ENCODE measurements at places on chromosomes 11 and 22. TPM values are rescaled to one million over a fixed set of nuclear protein-coding genes. Genes with fewer than 3 reads are reported as not detected.

DNA sequence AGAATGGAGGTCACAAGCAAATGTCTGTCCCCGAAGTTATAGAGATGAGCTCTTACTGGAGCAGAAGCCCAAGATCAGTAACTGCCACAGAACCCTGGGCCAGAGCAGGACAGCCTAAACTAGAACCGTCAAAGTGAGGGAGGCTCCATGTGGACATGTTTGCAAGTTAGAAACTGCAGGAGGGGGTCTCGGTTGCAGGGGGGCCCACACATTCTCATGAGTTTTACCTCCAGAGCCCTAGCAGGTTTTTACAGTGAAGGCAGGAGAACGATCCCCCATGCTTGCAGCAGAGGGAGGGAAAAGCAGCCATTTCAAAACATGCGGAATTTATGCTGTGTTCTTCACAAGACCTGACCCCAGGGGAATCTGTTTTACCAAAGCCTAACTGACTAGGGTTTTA lies 133.5 kb upstream of the B3GAT1 start:
- no peak for DNase-seq

The PATE4 gene
- total RNA-seq: not detected

DNA sequence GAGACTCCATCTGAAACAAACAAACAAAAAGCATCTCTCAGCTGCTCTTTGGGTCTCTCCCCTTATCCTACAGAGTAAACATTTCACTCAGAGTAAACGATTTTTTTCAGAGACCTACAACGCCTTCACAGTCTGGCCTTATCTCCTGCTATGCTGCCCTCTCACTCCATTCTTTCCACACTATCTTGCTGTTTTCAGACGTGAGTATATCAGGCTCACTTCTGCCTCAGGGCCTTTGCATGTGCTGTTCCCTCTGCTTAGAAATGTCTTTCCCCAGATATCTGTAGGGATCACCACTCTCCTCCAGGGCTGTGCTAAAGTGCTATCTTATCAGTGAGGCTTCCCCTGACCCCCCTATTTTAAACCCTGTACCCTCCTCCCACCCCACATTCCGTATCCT lies 6.5 kb downstream of the RIBC2 start:
- no peak for DNase-seq

GRCh38 chr11:46270684-46271083 lies 6.8 kb upstream of the CREB3L1 start:
- DNase-seq: peak; percentile 20

DNA sequence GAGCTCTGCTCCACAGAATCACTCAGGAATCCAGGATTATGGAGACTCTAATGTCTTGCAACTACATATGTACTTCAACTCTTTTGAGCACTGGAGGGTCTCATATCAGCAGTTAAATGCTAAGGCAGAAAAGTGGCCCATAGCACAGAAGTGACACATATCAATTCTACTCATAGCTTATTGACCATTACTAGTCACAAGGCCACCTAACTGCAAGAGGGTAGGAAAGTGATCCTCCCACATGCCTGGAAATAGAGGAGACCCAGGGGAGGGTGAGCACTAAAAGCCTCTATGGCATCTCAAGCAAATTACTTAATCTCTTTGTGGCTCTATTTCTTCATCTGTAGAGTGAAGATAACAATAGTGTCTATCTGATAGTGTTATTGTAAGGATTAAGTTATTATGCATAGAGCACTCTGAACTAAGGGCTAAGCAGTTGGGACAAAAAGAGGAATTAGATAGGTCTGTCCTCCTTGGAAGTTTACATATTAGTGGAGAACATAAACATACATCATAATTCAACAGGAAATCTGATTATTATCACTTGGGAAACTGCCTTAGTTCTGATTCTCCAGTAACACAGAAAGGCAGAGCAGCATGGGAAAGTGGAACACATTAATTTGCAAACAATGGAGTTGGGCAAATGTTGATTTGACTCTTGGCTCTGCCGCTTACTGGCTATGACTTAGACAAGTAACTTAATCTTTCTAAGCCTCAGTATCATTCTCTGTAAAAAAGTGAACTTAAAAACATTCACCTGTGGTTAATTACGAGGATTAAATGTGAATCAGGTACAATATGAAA lies 25.1 kb upstream of the USP47 start:
- no peak for DNase-seq

The MMP13 gene
- total RNA-seq: not detected

DNA sequence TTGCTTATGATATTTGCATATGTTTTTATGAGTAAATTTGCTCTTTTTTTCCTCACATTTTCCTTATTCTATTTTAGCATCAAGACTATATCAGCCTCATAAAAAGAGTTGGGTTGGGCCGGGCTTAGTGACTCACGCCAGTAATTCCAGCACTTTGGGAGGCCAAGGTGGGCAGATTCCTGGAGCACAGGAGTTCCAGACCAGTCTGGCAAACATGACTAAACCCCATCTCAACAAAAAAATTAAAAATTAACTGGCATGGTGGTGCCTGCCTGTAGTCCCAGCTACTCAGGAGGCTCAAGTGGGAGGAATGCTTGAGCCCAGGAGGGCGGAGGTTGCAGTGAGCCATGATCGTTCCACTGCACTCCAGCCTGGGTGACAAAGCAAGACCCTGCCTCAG lies 148.8 kb upstream of the ANO5 start:
- DNase-seq: no peak

The MSANTD2 gene
- total RNA-seq: 10.5 TPM

- DNase-seq: peak; percentile 59
Measured at GRCh38 chr22:40418366-40419201, 48.2 kb downstream of the SGSM3 start.

GRCh38 chr11:117420143-117420485 lies 92.5 kb downstream of the CEP164 start:
- no peak for DNase-seq

DNA sequence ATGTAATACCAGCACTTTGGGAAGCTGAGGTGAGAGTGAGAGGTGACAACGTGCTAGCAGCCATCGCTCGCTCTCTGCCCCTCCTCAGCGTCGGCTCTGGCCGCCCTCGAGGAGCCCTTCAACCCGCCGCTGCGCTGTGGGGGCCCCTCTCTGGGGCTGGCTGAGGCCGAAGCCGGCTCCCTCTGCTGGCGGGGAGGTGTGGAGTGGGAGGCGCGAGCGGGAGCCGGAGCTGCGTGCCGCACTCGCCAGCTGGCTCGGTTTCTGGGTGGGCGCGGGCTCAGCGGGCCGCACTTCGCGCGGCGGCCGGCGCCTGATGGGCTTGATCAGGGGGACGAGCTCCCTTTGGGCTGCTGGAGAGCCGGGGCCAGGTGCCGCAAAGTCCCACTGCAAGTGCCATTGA lies 98.9 kb upstream of the UBASH3B start:
- no peak for DNase-seq

The GALNT18 gene
- total RNA-seq: 0.29 TPM

- DNase-seq: no peak
Measured at GRCh38 chr11:26011474-26011873, 320.5 kb upstream of the ANO3 start.

The FGF3 gene
- not detected for total RNA-seq

GRCh38 chr22:35637254-35637653 lies 11.0 kb upstream of the APOL6 start:
- DNase-seq: no peak

GRCh38 chr22:47474895-47475294 lies 712.4 kb downstream of the TBC1D22A start:
- no peak for DNase-seq

DNA sequence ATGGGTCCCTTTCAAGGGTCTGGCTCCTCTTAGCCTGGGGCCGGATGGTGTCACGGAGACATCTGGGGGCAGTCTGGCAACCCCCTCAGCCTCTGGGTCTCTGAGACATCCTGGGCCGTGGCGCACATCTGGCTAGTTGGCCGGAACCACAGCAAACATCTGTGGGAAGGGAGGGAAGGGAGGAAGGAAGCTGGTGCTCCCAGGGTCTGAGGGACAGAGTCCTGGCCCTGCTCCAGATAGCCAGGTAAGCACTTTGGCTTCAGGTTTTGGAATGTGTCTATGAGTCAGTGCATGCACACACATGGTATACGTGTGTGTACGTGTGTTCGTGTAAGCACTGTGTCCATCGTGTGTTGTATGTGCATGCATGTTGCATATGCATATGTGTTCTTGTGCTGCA lies 225.1 kb downstream of the MN1 start:
- no peak for DNase-seq

GRCh38 chr22:48138855-48139254 lies 1376.4 kb downstream of the TBC1D22A start:
- no peak for DNase-seq

DNA sequence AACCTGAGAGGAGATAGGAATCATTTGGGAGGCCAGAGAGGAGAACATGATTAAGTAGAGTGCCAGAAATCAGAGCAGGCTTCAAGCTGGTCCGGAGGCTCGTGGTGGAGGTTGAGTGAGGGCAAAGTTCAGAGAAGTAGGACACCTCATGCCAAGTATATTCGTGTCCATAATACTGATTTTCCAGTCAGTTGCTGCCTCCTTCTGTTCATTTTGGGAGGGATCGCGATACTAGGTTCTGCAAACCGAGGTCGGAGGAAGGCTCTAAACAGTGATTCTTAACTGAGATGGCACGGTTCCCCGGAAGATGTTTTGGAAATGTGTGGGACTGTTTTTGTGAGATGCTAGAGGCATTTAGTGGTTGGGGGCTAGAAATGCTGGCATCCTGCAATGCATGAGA lies 13.6 kb upstream of the CD3E start:
- no peak for DNase-seq

The OSBPL5 gene
- 58.3 TPM for total RNA-seq

DNA sequence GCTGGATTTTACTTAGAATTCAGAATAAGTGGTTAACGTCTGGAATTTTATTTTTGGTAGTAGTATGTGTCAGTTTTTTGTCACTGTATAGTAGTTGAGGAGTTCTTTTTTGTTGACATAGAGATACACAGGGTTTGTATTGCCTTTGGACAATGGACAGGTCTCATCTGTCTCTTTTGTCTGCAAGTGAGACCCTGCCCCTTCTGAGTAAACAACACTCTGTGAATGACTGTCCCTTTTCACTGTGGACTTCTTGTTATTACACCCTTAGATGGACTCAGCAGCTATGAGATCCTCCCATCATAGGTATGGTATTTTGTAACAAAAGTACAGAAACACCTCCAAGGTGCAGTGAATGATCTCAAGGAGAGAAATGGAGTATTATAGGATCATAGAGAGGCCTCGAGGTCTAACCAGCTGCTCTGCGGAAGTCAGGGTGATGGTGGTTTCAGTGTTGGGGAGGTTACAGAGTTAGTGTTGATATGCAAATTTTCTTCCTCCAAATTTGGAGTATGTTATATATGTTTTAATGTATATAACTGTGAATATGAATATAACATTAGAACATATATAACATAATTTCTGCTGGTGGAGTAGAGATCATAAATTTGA lies 7.8 kb downstream of the PPP6R3 start:
- DNase-seq: no peak

The SLC6A5 gene
- total RNA-seq: not detected

- no peak for DNase-seq
Measured at GRCh38 chr11:43119275-43119970, 192.4 kb upstream of the API5 start.

GRCh38 chr11:85718991-85719807 lies 33.2 kb upstream of the CCDC89 start:
- DNase-seq: no peak

GRCh38 chr11:5922749-5923426 lies 19.2 kb upstream of the OR56A3 start:
- no peak for DNase-seq

DNA sequence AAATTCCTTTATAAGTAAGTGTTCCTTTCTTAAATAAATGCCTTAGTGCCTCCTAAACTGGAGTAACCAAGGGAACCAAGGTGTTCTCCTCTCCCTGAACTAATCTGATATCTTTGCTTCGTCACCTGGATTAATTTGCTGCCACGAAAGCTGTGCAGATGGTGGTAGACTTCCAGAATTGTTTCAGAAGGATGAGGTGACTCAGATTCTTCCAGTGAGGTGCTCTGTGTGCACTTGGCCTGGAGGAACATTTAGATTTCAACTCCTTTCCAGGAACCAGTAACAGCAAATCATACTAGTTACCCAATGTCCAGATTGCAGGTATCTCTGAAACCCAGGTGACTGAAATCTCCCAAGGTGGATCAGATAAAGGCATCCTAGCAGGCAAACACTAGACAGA lies 181.9 kb downstream of the FAT3 start:
- DNase-seq: no peak

DNA sequence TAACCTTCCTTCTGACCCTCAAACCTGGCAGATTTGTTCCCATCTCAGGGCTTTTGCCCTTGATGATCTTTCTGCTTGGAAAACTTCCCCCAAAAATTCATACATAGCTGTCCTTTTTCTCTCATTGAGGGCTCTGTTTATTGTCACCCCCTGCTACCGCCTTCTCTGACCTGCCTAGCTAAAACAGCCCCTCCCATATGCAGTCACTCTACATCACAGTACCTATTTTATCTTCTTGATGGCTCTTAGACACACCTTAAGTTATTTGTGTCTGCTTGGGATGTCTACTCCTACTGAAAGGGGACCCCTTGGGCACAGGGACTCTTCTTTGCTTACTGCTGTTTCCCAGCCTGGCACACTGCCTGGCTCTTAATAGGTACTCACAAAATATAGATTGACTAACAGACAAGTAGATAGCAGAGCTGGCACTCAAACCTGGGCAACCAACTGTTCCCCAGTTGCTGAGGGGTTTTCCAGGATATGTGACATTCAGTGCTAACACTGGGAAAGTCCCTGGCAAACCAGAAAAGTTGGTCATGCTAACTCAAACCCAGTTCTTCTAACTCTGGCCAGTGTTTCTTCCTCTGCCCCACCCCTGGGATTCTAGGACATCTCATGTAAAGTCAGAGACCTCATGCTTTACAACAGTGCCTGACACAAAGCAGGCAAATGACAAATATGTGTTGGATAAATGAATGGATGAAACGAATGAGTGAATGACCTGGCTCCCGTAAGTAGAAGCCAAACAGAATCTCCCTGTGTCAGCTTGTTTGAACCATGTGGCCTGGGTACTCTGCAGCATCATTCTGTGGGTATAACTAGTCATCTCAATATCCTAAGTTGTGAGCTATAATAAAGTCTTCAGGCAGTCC lies 19.8 kb upstream of the FJX1 start:
- DNase-seq: no peak

GRCh38 chr11:35593143-35593542 lies 25.1 kb upstream of the FJX1 start:
- no peak for DNase-seq

DNA sequence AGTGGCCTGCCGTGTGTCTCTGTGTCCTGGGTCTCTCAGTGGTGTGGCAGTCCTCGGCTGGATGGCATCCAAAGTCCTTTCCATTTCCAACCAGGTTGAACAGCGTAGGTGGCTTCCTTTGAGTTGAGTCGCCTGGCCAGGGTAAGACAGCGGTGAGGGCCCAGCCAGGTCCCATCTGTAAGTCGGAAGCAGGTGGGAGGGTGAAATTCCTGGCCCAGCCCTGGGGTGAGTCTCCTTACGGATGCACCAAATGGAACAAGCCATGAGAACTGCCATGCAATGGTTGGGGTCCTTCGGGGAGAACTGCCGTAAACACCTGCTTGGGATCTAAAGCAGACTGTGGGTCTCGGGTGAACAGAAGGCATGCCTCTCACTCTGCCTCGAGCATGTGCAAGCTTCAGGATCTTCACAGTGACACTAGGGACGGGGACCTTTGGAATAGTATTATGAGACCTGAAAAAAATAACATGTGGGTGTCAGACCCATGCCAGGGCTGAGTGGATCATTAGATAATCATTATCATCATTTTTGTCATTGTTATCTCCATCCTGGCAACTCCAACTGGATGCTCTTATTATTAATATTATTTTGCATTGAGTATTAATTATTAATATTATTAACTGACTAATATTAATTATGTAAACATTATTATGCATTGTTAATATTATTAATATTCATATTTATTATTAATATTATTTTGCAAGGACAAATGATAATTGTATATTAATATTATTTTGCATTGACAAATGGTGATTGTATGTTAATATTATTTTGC lies 57.7 kb upstream of the LINC01488 start:
- DNase-seq: no peak

GRCh38 chr11:134229126-134229790 lies 4.8 kb downstream of the VPS26B start:
- no peak for DNase-seq

Data from natural killer cell treated with Interleukin-12 subunit alpha and Interleukin-12 subunit beta and Interleukin-15 and Interleukin-18, amount 100 ng/mL, for 72 hours (primary cell).